Left forelimb (tissue), 1 donor: ENCODE measurements at places on chromosomes 3 and 15.

DNA sequence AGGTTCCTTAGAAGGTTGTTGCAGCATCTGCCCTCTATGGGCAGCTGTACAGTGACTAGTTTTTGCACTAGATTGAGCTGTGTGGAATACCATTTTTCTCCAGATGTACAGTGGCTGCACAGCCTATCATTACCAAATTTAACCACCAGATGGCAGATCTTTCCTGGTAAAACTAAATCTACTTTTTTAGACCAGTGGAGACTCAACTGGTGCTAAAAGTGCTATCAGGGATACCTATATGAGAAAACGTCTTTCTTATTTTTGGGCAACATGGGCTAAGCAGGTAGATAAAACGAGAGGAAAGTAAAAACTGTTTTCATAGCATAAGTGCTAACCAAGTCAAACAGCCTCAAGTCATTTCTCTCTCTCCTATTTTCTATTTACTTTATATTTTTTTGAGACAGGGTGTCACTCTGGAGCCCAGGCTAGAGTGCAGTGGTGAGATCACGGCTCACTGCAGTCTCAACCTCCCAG, 21.2 kb downstream of the IGSF10 start:
- DNase-seq = no peak

- no peak for DNase-seq
Measured at GRCh38 chr3:13217736-13218540, 144.7 kb upstream of the IQSEC1 start.

DNA sequence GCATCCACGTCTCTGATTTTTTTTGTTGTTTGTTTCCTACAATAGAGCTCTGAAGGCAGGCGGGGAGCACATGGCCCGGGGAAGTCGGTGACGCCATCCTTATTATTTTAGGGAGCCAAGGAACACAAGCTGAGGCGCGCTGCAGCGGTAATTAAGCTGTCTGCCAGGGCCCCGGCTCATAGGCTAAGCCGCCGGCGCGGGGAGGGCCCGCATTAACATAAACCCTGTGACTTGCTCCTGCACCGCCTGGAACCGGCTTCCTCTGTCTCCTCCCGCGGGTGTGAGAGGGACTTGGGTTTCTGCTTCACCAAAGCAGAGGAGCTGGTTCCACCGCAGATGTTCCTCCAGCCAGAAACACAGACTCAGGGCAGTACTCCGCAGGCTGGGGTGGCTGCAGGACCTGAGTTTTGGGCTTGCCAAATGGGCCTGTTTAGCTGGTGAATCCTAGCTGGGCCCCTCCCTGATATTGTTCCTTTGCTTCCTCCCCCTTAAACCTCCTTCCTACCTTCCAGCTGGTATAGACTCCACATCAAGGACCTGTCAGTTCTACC, 25.3 kb downstream of the ANP32A start:
- peak; percentile 84 for DNase-seq

- DNase-seq = no peak
Measured at GRCh38 chr3:191461113-191461595, at the start of gene PYDC2. Gene PYDC2, plus strand, starts transcription at chr3:191461163. Its CDS starts 0 bp downstream, at chr3:191461163.

GRCh38 chr3:61724183-61724582, 162.8 kb downstream of the PTPRG start:
- DNase-seq = no peak

- no peak for DNase-seq
Measured at GRCh38 chr3:94626573-94626972, 563.7 kb downstream of the NSUN3 start.
